Stimulated activated CD4-positive, alpha-beta T cell treated with anti-CD3 and anti-CD28 coated beads, Interleukin-1b, Interleukin-23, amount 100 ng/mL, for 48 hours (primary cell): ENCODE measurements at places on chromosomes 13 and 19.

DNA sequence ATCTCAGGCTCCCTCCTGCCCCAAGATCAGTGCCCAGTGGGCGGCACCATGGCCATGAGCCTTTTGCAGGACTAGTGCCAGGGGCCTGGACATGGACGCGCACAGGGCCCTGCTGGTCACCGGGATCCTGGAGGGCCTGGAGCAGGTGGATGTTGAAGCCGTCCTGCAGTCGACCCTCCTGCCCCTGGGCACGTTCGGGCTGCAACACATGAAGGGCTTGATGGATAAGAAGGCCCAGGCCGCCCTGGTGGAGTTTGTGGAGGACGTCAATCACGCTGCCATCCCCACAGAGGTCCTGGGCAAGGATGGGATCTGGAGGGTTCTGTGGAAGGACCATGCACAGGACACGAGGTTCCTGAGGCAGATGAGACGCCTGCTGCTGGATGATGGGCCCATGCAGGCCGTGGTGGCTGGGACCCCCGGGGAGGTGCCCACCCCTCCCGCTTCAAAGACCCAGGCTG lies 38.0 kb upstream of the PNMA8B start:
- no peak for DNase-seq

DNA sequence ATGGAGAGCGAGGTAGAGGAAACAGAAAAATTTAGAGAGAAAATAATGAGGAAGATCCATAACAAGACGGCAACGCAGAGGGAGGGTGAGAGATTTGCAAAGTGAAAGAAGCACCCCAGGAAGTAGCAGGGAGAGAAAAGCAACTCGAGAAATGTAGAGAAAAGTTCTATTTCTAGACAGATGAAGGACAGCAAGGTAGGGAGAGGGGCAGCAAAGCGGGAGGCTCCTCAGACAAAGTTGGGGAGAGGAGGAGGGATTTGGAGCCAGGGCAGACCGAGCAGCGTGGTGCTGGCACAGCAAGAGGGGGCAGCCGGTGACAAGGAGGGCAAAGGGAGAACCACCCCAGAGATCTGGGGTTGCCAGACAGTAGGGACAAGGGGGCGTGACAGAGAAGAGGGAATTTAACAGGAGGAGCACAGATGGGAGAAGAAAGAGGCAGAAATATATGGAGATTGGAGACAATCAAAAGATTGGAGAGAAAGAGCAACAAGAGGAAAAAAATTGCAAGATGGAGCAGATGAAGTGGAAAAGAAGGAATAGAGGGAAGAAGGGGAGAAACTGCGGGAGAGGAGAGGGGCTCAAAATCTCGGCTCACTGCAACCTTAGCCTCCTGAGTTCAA lies 989 bp downstream of the ZNF766 start:
- DNase-seq, result no peak

GRCh38 chr13:47639738-47640447 lies 361.2 kb downstream of the SUCLA2 start:
- DNase-seq, result no peak

DNA sequence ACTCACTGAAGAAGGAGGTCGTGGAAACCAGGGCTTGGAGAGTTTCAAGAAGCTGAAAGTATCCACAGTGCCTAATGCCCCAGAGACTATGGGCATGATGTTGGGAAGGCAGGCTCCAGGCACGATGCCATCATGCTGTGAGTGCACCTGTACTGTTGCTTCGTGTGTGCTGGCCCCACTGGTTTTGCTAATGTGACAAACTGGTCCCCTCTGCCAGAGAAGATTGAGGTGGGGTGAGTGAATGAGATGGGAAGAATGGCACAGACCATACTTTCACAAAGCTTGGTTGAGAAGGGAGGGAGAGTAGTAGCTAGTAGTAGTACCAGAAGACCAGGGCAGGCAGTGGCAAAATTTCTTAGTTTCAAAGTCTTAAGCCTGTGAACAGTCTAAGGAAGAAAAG lies 19.0 kb upstream of the POP4 start:
- DNase-seq, result no peak

DNA sequence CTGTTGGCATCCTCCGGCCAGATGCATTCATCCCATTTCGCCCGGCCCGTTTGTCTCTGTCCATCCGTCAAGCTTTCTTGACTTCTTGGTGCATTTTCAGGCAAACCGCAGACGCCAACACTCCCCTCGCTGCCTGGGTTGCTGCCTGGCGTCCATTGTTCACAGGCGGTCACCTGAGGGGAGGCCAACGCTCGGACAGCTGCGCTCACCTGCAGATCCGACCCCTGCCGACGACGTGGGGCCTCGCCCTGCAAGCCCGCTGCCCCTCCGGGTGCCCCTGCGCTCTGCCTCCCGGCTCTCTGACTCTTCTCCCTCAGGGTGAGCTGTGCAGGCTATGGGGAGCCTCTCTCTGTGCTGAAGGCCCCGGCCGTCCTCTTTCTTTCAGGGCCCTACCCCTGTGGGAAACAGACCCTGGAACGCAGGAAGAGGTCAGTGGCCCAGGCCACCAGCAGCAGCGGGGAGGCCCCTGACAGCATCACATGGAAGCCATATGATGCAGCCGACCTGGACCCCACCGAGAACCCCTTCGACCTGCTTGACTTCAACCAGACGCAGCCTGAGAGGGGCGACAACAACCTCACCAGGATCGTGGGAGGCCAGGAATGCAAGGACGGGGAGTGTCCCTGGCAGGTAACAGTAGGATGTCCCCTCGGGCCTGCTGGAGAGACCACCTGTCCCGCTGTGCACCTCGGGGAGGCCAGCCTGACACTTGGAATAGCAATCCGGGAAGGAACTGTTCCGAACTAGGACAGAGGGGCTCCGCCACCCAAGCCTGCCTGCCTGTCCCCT lies 14.8 kb upstream of the PROZ start:
- no peak for DNase-seq

- no peak for DNase-seq
Measured at GRCh38 chr13:105956921-105957320, 578.5 kb downstream of the EFNB2 start.

DNA sequence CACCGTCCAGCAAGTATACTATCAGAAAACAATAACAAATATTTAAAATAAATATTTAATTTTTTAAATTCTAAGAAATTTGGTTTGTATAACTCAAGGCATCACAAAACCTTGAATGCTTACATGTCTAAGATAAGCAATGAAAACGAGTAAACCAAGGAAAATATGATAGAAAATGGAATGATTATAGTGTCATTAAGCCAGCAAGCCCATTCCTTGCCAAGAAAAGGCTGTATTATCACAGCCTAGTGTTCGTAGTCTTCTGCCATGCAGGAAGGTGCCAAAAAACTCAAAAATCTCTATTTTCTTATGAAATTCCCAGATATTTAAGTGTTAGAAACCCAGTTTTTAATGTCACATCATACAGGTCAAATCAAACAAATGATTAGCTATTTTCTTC lies 136.4 kb downstream of the STOML3 start:
- DNase-seq, result no peak

DNA sequence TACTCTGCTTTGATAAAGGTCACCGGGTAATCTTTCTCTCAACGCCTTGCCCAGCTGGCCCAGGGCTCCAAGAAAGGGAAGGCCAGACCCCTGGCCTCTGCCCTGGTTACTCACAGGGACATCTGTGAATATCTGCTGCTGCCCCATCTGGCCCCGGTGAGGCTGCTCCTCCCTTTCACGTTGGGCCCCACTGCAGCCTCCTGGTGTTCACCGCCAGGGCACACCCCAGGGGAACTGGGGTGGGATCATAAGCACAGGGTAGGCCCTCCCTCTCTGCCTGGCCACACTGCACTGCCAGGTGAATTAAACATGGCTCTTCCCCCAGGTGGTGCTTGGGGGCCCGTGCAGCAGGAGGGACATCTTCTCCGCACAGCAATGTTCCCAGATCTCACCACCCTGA lies 12.7 kb downstream of the LAIR1 start:
- DNase-seq, result no peak

GRCh38 chr13:23724196-23724970 lies 154.2 kb downstream of the TNFRSF19 start:
- DNase-seq, result no peak
